ENCODE measurements at places on chromosomes 3 and 15.

DNA sequence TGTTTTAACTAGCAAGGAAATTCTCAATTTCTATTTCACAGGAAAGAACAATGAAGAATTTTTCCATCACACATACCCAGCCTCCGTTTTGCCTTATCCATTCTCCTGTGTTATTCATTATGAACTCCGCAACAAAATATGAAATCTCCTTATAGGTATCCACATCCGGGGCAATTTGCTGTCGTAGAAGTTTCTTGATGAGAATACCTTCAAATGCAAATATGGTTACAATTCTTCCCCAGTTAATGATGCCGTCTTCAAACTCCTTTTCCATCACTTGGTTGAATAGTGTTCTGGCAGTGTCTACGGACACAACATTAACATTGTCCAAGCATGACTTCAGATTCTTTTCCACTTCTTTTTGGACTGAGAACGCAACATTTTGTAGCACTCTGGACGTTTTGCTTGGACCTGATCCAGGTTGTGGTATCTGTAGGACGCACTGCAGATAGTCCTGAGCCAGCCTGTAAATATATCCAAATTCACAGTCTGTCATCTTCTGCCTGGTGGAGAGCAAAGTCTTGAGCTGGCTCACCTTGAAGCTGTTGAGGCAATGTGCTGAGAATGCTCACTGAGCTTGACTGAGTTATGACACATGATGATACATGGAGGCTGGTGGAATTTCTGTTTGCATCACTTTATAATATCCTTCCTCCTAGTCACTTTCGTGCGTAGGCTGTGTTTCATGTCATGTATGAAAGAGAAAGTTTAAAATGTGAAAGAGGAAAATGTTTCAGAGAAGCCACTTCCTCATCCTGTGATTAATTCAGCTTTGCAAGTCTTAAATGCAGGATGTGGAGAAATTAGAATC is at the start of gene BCL2A1:
TSS of gene BCL2A1 (minus strand) at position 573 of the 811 bp plus-strand sequence. CDS start at position 496, 77 bp downstream.
- peak; percentile 70 for DNase-seq

GRCh38 chr15:62766599-62766998 is 275.9 kb upstream of the TPM1 start:
- DNase-seq: no peak

DNA sequence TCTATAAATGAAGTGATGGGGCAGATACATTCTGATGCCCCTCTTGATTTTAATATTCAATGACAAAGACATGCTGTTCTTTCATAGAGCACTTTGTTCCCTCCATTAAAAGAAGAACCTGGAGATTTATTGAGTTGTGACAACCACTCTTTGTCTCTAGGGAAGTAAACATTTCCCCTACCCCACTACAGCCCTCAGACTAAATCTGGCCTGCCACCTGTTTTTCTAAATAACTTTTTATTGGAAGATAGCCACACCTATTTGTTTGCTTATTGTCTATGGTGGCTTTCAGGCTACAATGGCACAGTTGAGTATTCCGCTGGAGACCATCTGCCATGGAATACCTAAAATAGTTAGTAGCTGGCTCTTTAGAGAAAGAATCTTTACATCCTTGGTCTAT is 41.2 kb upstream of the ZNF385D start:
- no peak for DNase-seq

- DNase-seq: no peak
Observed at GRCh38 chr3:190131329-190131728, 10.6 kb upstream of the P3H2 start.

- DNase-seq: no peak
Observed at GRCh38 chr3:171163101-171164066, 136.9 kb upstream of the SLC2A2 start.

DNA sequence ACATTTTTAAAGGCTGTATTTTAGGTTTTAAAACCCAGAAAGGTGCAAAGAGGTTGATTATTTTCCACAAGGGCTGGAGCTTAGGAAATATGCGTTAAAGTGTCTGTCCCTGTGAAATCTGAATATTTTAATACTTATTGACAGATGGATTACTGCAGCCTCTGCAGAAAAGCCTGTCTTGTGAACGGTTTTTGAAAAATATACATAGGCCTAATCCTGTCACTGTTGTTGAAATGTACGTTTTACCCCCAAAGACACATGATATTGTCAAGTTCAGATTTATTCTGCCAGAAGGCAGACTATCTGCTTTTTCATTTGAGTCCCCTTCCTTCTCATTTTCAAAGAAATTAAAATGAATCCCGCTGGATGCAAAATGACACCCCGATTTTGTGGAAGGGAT is 2.2 kb upstream of the BCL6 start:
- peak; percentile 39 for DNase-seq

- no peak for DNase-seq
Observed at GRCh38 chr15:43204016-43204901, 16.6 kb downstream of the EPB42 start.

Measured in pons (tissue), 1 donor.